Effector CD4-positive, alpha-beta T cell (primary cell): ENCODE measurements at places on chromosomes 2 and 18.

GRCh38 chr18:2984703-2985261 lies 28.2 kb downstream of the LPIN2 start:
- no peak for DNase-seq

- no peak for DNase-seq
Measured at GRCh38 chr2:216636551-216637450, 3.6 kb downstream of the IGFBP2 start.

DNA sequence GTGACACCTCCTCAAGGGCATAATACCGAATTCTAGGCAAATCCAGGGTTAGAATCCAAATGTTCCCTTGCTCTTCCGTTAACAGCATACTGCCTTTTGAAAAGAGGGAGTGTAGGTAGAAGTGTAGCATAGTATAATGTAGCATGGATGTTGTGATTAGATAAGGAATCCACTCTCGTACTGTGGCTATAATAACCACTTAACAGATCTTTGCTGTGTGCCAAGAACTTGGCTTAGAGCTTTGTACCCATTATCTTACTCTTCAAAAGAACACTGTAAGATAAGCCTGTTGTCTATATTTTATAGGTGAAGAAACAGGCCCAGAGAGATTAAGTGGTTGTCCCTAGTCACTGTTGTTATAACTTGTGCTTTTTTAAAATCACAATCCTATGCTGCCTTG lies 24.2 kb downstream of the WDR75 start:
- DNase-seq = no peak

GRCh38 chr2:74744731-74745515 lies 89.0 kb upstream of the HK2 start:
- no peak for DNase-seq

DNA sequence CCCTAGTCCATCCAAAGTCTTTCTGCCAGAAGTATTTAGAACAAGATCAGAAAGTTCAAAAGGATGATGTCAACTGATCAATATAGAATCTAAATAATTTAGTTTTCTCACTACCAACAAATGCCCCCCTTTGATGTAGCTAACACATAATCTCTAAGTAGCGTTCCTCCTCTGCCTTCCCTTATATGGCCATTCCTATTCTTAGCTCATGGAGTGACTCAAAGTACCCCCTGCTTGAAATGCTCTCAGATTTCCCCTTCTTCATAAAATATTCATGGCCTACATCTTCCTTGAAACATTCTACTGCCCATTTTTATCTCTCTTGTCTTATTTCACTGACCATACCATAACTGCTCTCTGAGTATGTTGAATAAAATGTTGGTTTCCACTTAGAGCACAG lies 151.5 kb downstream of the UPP2 start:
- DNase-seq = no peak
